Fibroblast of the conjunctiva (primary cell): ENCODE measurements at places on chromosomes 5 and 9.

DNA sequence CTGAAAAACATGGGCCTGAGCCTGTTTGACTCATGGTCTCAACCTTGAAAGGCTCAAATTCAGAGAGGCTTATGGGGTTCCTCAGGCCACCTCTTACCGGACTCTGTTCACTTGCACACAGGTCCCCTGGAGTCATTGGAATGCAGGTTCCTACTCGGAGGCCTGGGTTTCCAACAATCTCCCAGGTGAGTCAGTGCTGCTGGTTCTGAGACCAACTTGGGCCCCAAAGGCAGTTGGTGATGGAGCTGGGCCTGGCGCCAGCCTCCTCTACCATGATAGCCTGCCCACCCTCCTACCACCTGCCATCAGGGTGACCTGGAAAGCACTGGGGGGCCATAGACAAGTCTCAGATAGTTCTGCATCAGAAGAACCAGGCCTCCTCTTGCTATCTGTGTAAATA is 188.4 kb downstream of the RGS3 start:
- DNase-seq, result no peak

DNA sequence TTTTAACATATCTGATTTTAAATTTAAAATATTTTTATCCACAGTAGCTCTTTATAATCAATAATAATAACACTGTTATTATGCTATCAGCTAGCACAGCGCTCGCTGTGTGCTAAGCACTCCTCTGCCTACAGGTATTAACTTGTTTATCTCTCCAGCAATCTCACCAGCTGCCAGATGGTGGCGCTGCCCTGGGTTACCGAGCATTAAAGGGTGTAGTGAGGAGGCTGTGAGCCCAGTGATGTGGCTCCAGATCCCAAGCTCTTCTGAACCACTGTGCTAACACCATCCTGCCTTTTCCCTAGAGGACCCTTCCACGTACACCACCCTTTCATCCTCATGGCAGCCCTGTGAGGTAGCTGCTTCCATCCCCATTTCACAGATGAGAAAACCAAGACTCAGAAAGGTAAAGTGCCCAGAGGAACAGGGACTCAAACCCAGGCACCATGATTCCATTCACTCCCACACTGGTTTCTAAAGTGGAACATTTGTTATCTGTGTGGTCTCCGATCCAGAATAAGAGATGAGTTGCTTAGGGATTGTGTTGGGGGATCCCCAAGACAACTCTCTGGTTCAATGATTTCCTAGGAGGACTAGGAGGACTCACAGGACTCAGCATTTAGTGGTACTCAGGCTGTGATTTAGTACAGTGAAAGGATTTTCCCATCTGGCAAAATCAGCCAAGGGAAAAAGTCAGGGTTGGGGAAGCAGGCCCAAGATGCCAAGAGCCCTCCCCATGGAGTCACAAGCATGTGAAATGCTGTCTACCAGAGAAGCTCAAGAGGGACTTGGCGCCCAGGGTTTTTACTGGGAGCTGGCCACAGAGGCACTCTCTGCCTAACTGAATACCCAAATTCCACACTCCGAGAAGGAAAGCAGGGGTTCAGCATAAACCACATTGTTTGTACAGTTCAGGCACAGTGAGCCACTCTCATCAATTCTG is 7.0 kb downstream of the IGFBPL1 start:
- DNase-seq, result no peak

DNA sequence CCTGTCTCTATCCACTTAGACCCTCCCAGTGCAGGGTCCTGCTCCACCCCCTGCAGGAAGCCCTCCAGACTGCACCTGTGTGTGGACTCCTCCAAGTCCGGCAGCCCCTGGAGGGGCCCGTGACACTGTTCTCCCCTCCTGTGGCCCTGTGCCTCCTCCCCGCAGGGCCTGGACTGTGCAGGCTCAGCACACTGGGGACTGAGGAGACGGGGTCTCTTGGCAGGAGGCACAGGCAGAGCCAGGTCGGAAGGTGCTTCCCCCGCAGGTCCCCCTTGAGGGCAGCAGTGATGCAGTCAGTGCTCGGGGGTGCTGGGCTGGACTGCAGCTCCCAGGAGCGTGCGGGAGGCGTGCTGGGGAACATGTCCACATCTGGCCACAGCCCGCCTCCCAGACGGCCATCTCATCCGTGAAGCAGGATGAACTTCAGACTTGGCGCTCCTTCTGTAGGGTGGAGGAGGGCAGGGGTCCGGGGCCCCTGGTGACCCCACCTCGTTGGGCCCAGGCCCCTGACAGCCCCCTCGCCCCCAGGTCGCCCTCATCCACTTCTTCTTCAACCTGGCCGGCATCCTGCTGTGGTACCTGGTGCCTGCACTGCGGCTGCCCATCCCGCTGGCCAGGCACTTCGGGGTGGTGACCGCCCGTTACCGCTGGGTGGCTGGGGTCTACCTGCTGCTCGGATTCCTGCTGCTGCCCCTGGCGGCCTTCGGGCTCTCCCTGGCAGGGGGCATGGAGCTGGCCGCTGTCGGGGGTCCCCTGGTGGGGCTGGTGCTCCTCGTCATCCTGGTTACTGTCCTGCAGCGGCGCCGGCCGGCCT is 4.9 kb downstream of the SLC34A3 start:
- DNase-seq, result no peak

DNA sequence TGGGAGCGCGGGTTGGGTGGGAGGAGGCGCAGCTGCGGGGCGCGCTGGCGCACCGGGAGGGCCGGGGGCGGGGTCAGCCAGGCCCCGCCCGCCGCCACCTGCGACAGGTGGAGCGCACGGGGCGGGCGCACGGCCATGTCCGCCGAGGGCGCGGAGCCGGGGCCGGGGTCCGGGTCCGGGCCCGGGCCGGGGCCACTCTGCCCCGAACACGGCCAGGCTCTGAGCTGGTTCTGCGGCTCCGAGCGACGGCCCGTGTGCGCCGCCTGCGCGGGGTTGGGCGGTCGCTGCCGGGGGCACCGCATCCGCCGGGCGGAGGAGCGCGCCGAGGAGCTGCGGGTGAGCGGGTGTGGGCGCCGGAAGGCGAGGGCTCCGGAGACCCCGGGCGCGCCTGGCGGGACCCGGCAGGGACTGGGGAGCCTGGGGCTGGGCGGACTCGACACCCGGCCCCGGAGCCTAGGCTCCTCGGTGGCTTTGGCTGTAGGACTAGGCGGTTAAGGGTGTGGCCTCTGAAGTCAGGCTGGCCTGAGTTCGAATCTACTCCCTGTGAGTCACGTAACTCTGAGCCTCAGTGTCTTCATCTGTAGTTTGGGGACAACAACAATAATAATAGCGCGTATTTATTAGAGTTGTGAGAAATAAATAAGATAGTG is at the start of gene BSPRY:
BSPRY (plus strand) TSS at position 97 of the 650 bp plus-strand sequence; CDS start at position 136, 39 bp downstream.
- no peak for DNase-seq

GRCh38 chr5:127086589-127086988 is 13.3 kb upstream of the C5orf63 start:
- no peak for DNase-seq

DNA sequence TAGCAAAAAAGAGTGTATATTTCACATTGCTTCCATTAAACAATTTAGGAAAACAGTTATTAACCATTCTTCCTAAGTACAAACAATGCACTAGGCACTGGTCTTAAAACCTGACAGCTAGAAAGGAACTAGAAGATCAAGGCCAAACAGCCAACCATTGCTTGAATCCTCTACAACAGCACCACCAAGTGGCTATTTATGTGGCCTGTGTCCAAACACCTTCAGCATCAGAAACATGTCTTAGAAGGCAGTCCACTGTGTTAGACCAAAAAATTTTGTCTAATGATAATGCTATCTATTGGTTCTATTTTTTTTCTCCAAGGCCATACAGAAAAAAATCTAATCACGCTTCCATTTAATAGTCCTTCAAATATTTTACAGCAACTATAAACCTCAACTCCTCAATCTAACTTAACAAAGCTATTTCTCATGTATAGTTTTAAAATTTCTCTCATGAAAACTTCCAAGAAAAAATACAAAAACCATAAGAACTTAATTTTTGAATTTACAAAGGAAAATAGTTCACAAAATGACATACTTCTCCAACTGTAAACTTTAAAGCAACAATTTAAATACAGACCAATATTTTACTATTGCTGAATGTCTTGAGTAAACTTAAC is 36.1 kb downstream of the CAAP1 start:
- peak; percentile 47 for DNase-seq

- no peak for DNase-seq
Observed at GRCh38 chr9:81388831-81389230, 300.5 kb downstream of the TLE1 start.

- DNase-seq, result no peak
Observed at GRCh38 chr5:78405829-78406750, 45.7 kb downstream of the SCAMP1 start.

DNA sequence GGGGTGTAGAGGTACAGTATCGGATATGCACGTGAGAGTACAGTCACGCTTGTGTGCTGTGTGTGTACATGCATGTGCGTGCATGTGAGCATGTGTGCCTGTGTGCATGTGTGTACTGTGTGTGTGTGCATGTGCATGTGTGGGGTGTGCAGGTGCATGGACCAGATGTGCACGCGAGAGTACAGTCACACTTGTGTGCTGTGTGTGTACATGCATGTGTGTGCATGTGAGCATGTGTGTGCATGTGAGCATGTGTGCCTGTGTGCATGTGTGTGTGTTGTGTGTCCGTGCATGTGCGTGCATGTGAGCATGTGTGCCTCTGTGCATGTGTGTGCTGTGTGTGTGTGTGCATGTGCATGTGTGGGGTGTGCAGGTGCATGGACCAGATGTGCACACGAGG is 10.3 kb downstream of the SLC6A19 start:
- DNase-seq, result no peak

DNA sequence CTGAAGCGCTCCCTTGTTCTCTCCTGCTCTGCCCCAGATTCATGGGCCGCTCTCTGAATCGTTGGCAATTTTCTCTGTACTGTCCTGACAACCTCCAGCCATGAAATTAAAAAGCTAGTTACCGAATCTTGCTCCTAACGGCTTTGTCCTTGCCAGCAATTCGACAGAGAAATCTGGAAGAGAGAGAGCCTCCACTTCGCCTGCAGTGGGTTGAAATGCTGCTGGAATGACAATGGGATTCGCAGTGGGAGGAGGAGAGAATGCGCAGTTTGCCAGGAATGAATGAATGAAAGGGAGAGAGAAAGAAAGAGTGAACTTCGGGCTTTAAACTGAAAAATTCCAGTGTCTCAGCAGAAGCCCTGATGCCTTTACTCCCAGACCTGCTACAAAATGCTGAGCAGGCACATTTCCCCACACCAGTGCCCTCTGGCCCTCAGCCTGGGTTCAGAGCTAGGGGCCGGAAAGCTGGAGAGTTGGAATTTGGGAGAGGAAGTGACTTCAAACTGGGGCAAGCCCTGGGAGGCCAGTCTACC is 11.5 kb upstream of the BOD1 start:
- no peak for DNase-seq

GRCh38 chr9:394347-395052 is 179.8 kb downstream of the DOCK8 start:
- DNase-seq, result no peak

DNA sequence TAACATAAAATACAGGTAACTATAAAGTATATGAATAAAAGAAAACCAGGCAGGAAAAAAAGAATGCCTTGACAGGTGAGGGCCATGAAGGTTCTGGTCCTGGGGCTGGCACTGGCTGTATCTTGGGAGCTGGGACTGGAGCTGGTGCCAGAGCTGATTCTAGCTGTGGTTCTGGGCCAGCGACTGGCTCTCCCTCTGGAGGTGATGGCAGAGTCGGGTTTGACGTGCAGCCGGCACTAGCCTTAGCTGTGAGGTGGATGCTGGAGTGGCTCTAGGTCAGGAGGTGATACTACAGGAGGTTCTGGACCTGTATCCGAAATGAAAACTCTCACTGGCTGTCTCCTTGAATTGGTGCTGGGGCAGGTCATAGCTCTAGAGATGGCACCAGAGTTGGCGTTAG is 22.3 kb downstream of the OBP2B start:
- no peak for DNase-seq

GRCh38 chr5:119255571-119256356 is 100.1 kb upstream of the TNFAIP8 start:
- DNase-seq, result no peak

GRCh38 chr9:112331674-112331952 is 1.8 kb downstream of the PTBP3 start:
- DNase-seq, result no peak

DNA sequence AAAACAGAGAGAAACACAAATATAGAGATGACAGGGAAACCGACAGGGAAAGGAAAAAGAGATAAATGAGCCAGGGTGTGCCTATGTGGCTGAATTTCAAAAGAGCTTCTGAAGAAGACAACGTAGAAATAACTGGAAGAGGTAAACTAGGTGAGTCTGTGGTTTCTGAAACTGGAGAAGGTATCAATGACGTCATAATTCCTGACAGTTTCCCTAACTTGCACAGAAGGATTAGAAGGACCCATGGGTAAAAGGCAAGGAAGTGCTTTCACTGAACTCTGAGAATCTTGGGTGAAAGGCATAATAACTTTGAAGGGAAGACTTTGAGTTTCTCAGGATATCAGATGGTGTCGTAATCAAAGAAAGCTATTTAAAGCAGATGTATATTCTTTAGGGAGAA is 790.8 kb upstream of the NUDT12 start:
- no peak for DNase-seq

DNA sequence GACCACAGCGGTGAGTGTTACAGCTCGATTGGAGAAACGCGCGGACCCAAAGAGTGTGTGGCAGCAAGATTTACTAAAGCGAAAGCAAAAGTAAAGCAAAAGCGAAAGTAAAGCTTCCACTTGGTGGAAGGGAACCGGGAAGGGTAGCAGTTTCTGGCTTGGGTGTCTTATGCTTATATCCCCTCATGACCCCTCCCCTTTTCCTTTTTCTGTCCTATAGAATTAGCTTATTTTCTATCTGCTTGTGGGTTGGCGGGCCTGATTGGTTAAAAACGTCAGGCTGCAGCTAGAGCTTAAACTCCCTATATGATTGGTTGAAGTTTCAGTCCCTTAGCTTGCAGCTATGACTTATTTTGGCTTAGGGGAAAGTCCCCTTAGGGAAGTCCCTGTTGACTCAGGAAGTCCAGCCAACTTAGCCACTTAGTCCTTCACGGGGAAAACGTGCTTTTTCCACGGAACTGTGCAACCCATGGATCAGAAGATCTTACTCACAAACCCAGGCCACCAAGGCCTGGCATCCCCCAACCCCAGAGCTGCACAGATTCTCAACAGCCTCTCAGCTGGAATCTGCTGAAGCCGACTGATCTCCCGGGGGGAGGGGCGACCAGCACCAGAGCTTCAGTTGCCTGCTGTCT is 114.2 kb upstream of the ADAMTS16 start:
- DNase-seq, result no peak

DNA sequence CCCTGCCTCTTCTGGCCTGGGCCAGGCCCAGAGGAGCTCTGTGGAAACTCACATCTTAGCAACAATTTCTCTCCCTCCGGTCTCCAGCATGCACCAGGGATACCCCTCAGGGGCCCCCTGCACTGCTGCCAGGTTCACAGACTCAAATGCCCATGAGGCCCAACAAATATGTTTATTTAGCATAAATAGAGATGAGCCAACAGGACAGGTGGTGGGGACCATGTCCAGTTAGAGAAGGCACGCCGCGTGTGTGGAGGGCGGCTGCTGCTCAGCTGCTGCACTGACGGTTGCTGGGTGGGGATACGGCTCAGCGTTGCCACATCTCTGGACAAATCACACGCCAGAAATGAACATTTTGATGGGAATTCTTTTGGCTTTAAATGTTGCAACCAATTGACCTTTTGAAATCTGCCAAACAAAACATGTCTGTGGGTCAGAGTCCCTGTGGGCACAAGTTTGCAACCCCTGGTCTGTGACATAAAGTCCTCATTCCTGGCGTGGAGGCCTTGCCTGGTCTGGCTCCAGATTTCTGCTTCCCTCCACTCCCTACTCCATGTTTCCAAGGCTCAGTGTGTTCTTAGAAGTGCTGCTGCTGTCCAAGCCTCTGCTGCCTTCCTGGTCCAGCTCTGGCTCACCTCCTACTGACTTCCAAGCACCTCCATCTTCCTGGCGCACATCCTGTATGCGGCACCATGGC is 88.9 kb downstream of the AMBP start:
- peak; percentile 33 for DNase-seq

- no peak for DNase-seq
Observed at GRCh38 chr5:157382996-157383800, 76.8 kb upstream of the NIPAL4 start.
